Activated T-cell treated with anti-CD3 and anti-CD28 coated beads for 1 hour (primary cell): ENCODE measurements at places on chromosomes 11 and 22.

GRCh38 chr11:16309226-16309625 is 47.1 kb downstream of the SOX6 start:
- no peak for DNase-seq

GRCh38 chr11:133946541-133947318 is 10.0 kb downstream of the IGSF9B start:
- DNase-seq: no peak

DNA sequence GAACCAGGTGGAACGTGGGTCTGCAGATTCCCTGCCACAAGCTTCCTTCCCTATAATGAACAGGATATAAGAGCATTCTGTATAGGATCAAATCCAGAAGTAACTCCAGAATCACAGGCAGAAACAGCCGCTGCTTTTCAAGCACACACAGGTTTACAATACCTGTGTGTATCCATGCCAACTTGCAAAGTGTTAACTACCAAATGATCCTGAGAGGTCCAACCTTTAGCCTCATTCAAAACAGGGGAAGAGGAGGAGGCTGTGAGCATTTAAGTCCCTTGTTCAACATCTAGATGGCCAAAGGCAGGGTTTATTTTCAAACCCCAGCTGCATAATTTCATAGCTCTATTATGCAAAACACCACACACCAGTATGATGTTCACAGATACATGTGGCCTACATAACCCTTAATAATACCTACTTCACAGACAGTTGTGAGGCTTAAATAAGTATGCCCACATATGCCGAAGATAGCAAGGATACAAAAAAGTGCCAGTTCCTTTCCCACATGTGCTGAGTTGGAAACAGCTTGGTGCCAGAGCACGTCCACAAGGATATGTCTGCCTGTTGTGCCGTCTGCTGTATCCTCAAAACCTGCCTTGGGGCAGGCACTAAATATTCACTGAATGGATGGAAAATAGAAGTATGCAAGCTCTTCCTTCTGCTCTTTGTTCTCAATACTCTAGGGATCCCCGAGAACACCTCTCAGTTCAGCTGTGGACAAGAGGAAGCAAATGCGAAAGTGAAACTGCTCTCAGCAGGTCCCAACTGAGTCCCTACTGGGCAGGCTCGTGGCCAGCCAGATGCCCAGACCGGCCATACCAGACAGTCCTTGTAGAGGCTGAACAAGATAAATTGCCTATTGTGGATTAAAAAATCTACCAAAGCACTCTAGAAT is 66.8 kb downstream of the LARGE1 start:
- no peak for DNase-seq

- DNase-seq: no peak
Observed at GRCh38 chr11:126224647-126225294, 13.2 kb downstream of the FAM118B start.

GRCh38 chr11:9868641-9869040 is 204.8 kb downstream of the SWAP70 start:
- DNase-seq: no peak

- DNase-seq: no peak
Observed at GRCh38 chr11:64369440-64370421, 10.8 kb downstream of the RPS6KA4 start.

DNA sequence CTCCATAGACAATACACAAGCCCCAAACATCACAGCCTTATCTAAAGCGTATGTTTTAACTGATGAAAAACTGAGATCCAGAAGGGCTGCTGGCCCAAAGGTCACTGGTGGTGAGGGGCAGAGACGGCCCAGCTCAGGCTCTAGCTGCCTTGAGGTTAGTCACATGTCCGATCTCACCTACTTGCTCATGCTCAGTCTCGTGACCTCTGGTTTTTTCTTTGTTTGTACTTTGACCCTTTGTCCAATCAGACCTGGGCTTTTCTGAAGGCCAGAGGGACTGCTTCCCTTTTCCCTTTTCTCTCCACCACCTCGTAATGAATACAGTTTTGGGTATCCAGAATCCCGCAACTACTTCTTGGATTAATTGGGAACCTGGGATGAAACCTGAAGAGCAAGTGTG is 28.6 kb downstream of the MMP20 start:
- no peak for DNase-seq

GRCh38 chr11:11808992-11809615 is 32.7 kb upstream of the USP47 start:
- DNase-seq: no peak

- DNase-seq: no peak
Observed at GRCh38 chr11:72012897-72013721, 14.4 kb downstream of the IL18BP start.

GRCh38 chr22:35092406-35092805 is 26.4 kb downstream of the ISX start:
- no peak for DNase-seq

GRCh38 chr11:120279502-120279901 is 39.6 kb downstream of the POU2F3 start:
- no peak for DNase-seq

GRCh38 chr11:124865902-124866851 is 945 bp downstream of the ROBO3 start:
- DNase-seq: peak; percentile 27

GRCh38 chr11:78168539-78169477 is 19.6 kb downstream of the KCTD21 start:
- no peak for DNase-seq

- no peak for DNase-seq
Observed at GRCh38 chr22:50722048-50722701, 15.8 kb upstream of the ACR start.

GRCh38 chr11:120797143-120797542 is 226.8 kb upstream of the TBCEL start:
- no peak for DNase-seq

DNA sequence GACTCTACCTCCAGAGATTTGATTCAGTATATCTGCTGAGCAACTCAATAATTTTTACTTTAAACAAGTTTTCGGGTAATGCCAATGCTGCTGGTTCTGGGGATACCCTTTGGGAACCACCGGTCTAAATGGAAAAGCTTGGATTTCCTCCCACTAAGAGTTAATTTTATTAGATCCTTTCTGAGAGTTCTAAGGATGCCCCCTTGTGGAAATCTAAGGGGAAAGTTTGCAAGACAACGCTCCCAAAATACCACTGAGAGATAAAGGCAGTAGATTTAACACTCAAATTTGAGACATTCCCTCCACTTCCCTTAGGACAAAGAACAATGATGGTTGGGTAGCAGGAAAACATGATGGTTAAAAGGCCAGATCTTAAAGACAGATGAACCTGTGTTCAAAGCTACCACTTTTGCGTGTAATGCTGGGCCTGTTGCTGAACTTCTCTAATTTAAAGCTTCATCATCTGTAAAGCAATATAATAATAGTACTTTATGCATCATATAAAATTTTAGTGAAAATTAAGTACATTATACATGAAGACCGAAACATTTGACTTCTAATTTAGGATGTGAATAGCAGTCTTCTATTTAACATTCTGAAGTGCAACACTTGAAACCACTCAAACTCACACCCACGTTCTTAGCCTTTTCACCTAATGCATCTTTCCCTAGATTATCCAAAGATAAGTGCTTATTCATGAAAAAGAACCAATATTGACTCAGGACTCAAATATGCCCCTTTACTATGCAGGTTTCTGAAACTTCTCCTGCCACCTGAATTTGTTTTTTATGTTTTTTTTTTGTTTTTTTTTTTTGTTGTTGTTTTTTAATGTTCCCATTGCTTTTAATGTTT is 110.1 kb upstream of the LUZP2 start:
- DNase-seq: no peak

GRCh38 chr11:34207487-34208180 is 102.2 kb downstream of the NAT10 start:
- DNase-seq: no peak

GRCh38 chr11:77137421-77137820 is 9.4 kb downstream of the MYO7A start:
- DNase-seq: no peak

DNA sequence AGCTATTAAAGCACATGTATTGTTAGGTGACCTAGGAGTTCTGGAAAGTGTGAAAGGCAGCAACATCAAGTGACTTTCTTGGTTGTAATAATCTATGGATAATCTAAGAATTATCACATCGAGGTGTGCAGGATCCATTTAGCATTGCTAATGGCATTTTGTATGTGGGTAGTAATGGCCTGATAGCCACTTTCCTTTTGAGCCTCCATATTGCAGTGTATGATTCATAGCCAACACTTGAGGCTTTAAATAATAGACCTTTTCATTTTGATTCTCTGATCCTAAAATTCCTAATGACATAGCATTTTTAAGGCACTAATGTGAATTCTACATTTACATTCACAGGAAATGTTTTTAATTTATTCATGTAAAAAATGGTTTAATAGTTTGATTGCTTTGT is 759.4 kb downstream of the NELL1 start:
- DNase-seq: no peak

- DNase-seq: no peak
Observed at GRCh38 chr11:86916330-86916729, 38.9 kb downstream of the FZD4 start.

- no peak for DNase-seq
Observed at GRCh38 chr11:118008271-118008911, 22.2 kb downstream of the IL10RA start.

GRCh38 chr11:68313574-68314202 is 1.3 kb downstream of the LRP5 start:
- no peak for DNase-seq

DNA sequence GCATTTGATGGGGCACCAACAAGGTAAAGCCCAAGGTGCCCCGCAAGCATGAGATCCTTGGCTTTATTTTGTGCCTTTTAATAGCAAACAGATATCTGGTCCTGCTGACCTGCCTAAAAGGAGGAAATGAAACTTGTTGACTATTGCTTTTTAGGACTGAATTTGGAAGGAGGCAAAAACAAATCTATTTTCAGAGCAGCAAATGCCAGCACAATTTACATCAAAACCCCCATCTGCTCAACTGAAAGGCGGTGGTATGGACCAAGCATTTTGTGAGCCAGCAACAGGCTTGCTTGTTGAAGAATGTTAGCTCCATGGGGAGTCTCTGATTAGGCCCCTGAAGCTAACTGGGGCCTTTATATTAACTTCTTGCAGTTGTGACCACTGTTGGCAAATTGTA is 192.6 kb upstream of the E2F8 start:
- no peak for DNase-seq

DNA sequence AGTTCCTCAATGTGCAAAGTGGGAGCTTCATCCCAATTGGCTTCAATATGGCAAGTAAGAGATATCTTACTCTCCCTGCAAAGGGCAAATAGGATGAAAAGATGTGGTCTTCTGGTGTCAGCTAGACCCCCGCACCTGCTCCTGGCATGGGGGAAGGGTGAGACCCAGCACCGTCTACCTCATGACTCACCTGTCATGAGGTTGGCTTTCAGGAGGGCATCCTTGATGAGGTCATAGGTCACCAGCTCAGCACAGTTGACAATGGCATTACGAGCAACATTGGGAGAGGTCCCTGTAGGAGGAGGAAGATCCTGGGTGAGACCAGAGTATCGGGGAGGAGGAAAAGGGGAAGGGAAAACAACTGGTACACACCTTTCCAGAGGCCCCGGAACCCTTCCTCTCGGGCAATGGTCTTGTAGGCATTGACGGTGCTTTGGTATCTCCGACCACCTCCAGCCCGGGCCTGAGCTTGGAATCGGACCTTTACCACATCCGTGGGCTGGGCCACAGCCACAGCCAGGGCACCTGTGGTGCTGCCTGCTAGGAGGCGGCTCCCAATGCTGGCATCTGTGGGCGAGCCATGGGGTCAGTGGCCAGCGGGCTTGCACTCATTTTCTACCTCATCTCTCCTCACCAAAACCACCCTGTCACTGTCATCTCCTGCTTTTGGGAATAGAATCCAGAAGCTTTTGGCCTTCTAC is 6.0 kb downstream of the UCP2 start:
- no peak for DNase-seq

GRCh38 chr11:88555829-88556202 is 218.3 kb upstream of the CTSC start:
- DNase-seq: no peak

DNA sequence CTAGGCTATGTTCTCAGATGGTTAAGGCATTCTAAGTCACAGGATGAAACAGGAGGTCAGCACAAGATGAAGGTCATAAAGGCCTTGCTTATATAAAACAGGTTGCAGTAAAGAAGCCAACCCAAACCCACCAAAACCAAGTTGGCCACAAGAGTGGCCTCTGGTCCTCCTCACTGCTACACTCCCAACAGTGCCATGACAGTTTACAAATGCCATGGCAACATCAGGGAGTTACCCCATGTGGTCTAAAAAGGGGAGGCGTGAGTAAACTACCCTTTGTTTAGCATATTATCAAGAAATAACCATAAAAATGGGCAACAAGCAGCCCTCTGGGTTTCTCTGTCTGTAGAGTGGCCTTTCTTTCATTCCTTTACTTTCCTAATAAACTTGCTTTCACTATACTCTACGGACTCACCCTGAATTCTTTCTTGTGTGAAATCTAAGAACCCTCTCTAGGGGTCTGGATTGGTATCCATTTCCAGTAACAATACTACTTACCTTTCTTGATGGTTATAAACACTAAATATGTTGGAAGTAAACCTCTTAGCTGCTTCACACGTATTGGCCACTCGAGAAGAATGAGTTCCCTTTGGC is 1237.9 kb downstream of the FAM181B start:
- no peak for DNase-seq

DNA sequence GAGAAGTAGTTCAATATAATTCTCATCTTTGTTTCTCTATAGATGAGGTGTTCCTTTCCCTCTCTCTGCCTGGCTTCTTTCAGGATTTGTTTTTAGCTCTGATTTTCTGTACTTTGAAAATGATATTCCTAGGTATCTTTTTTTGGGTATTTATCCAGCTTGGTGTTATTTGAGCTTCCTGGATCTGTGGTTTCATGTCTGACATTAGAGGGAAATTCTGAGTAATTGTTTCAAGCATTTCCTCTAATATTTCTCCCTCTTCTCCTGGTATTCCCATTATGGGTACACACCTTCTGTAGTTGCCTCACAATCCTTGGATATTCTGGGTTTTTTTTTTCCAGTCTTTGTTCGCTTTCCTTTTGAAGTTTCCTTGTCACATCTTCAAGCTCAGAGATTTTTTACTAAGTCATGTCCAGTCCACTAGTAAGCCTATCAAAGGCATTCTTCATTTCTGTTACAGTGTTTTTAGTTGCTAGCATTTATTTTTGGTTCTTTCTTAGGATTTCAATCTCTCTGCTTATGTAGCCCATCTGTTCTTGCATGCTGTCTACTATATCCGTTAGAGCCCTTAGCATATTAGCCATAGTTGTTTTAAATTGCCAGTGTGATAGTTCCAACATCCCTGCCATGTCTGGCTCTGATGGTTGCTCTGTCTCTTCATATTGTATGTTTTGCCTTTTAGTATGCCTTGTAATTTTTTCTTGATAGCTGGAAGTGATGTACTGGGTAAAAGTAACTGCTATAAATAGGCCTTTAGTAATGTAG is 5.8 kb downstream of the CCDC81 start:
- no peak for DNase-seq

DNA sequence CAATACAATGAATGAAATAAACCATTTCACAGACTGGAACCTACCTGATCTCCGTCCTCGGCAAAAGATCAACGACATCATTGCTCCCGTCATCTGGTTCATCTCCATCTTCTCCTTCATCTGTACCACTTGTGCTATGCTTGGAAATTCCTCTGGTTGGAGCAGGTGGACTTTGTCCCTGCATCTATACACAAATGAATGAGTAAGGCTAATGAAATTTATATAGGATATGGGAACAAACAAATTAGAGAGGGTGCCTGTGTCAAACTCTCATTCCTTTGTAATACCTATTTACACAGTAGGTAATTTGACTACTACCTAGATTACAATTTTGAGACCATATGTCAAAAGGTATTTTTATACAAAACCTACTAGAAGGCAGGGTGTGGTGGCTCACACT is 59.4 kb downstream of the F2 start:
- DNase-seq: no peak

GRCh38 chr11:33772300-33772699 is 2.0 kb downstream of the FBXO3 start:
- no peak for DNase-seq
